ENCODE measurements at places on chromosomes 2 and 18.

- DNase-seq = no peak
Observed at GRCh38 chr18:57904535-57904934, 101.4 kb upstream of the ATP8B1 start.

- DNase-seq = no peak
Observed at GRCh38 chr2:126826491-126826890, 72.2 kb upstream of the TEX51 start.

DNA sequence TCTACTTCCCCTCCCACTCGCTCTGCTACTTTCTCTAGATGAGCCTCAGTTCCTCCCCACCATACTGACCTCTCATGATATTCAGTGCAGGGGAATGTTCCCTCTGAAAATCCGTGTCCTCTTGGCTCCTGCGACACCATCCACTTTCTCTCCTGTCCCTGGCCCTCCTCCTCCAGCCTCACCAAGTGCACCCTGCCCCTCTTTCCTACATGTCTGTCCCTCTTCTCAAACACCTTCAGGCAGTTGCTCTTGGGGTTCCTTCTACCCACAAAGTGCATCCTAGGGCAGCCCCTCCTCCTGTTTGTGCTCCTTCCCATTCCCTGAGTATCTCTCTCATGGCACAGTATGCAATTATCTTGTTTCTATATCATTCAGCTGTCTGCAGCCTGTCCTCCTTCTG, 246.4 kb upstream of the RAB6C start:
- no peak for DNase-seq

GRCh38 chr2:11750422-11750821, 4.0 kb downstream of the LPIN1 start:
- peak; percentile 26 for DNase-seq

- no peak for DNase-seq
Observed at GRCh38 chr2:158366342-158366741, 90.2 kb downstream of the CCDC148 start.

DNA sequence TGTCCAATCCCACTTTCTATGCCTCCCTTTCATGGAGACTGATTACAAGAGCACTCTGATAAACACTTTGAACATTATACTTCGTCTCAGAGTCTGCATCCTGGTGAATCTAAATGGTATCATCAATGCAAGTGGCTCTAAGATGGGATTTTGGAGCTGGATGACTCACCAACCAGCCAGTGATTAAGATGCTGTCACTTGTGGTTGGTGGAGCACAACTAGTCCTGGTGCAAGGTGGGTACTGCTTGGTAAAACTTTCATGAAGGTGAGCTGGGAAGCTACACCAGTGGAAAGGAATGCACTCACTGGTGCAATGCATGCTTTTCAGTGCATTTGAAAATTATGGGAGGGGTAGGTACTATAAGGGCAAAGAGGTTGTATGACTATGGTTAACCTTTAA, 137.7 kb upstream of the TRIB2 start:
- no peak for DNase-seq

- DNase-seq = no peak
Observed at GRCh38 chr2:36453652-36454051, 98.1 kb downstream of the CRIM1 start.

- peak; percentile 20 for DNase-seq
Observed at GRCh38 chr18:1663879-1664705, 759.4 kb downstream of the ADCYAP1 start.

DNA sequence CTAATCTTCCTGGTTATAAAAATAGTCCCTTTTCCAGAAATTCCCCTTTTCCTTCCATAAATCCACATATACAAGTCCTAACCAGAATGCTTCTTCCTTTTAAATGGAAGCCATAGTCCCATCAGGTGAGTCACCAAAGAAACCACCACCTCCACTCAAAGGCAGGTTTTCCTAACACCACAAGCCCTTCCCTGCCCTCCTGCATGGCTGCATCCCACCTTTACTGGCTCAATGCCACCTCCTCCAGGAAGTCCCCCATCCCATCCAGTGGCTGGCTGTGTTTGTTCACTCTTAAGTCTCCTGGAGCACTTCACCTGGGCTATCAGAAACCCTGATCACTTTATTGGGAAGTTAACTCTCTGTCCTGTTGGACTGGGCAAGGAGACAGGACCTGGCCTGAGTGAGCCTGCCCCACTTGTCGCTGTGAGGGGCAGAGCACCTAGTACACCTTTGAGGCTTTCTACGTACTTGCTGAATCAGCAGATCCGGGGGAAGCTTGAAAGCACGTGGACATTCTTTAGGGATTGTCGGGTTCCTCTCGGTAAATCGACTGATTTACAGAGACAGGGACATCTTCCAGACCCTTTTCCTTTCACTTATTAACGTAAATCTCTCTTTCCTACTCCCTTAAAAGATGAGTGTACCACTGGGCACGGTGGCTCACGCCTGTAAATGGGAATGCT, 71.0 kb downstream of the NGEF start:
- no peak for DNase-seq

DNA sequence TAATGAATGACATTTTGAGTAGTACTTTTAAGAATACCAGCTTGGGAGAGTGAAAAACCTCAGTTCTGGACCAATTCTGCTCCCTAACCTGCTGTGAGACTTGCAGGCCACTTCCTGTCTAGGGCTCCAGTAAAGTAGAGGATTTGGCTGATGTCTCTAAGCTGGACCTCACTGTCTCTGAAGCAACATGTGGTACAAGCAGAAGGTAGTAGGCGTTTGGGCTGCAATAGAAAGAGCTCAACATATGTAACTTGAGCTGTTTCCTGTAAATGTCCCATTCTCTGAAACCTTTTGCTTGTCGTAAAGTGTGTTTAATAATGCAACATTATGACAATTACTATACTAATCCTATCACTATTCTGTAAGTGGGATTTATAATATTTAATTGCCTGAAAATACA, 213.1 kb downstream of the MYO3B start:
- DNase-seq = no peak

DNA sequence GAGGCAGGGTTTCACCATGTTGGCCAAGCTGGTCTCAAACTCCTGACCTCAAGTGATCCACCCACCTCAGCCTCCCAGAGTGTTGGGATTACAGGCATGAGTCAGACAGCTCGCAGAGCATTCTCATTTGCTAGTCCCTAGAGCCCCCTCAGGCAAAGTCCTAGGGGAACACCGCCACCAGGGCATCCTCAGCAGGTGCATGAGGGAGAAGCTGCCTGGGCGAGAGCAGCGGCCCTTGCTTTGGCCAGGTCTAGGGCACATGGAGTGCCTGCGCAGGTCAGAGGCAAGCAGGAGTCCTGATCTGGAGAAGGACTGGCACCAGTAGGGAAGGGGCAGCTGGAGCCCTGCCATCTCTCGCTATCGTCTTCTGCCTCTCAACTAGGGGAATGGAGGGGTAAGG, 32.4 kb downstream of the NGEF start:
- DNase-seq = no peak

- peak; percentile 51 for DNase-seq
Observed at GRCh38 chr2:68709421-68709911, 25.1 kb upstream of the ARHGAP25 start.

- DNase-seq = no peak
Observed at GRCh38 chr2:121253021-121253673, 31.9 kb downstream of the TFCP2L1 start.

DNA sequence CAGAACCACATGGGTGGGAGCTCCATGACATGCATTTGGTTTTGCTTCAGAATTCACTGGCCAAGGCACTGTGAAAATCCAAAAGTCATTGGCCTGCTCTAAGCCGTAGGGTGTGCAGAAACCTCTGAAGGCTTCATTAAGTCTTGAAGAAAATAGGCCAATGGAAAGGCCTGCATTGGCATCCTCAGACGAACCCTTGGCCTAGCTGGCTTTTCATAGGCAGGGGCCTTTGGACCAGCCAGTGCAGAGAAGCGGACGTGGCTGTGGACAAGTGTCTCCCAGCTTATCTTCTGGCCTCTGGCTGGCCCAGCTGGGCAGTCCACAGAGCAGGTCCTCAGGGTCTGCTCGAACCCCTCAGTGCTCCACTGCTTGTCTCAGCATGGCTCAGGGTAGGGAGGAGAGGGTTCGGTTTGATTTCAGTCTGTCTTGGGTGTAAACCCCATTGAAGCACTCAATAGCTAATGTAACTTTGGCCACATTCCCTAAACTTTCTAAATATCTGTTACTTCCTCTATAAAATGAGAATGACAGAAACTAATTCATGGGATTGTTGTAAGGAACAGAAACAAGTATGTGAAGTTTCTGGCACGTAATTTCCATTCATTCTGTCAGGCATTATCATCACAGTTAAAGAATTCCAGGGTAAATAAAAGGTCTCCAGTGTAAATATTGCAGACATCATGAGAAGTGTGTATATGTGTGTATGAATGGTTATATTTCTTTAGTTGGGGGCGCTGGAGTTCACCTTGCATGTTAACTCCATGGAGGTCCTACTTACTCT, 125.5 kb downstream of the TFCP2L1 start:
- DNase-seq = no peak

- DNase-seq = no peak
Observed at GRCh38 chr18:8948011-8948410, 154.5 kb upstream of the NDUFV2 start.

DNA sequence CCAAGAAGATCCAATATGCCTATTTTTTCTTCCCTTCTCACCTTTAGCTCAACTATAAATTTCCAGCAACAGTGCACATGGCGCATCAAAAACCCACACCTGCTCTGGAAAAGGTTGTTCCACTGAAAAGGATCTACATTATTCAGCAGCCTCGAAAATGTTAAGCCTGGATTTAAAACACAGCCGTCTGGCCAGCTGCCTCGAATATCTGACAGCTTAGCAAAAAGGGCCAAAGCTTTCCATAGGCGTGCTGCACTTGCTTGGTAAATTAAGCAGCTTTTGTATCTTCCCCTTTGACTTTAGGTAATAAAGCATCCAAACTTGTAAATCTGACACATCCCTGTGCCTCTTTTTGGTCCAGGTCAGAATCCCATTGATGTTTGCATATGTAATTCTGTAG, 20.5 kb downstream of the DAPL1 start:
- DNase-seq = no peak

- DNase-seq = no peak
Observed at GRCh38 chr2:99380376-99381010, 43.3 kb downstream of the EIF5B start.

- no peak for DNase-seq
Observed at GRCh38 chr2:155256803-155257202, 558.3 kb downstream of the KCNJ3 start.

GRCh38 chr2:73020657-73021370, 50.7 kb downstream of the SFXN5 start:
- no peak for DNase-seq

DNA sequence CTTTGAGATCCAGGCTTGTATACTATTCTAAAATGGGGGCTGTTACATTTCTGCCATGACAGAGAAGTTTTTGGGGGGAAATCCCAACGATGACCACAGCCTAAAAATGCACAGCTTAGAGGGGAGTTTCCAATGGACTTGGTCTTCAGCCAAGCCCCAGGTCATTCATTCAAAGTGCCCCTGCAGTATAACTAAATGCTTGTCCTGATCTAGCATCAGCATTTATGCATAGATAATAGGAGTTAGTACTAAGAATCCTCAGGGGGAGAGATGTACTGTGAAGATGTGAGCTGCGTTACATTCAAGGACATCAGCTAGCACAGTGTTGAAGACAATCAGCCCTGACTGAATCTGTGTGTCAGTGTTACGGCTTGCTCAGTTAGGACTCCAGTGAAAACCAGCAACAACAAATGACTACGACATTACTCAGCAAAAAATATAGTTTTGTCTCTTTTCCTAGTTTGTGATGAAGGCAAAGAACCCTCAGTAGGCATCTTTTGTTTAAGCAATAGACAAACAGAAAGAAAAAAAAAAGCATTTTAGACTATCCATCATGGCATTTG, 160.9 kb downstream of the ZEB2 start:
- DNase-seq = no peak

DNA sequence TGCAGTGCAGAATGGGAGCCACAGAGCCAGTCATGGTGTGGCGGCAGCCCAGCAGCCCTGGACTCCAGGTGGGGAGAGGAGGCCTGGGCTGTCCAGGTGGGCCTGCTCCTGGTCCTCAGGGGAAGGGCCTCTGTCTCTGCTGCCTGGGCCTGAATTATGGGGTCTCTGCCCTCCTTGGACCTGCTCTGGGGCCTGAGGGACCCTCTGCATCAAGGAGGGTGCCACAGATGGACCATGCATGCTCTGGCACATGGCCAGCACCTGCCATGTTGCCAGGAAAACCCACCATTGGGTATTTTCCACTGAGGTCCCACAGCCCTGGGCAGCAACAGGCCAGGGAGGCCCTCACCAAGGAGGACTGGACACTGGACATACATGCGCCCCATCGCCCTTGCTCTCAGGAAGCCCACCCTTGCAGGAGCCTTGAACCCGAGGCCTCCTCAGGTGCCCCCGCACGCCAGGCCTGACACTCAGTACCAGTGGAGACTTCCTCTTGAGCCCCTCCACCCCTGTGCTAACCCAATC, 107.1 kb downstream of the NDUFA10 start:
- no peak for DNase-seq

- DNase-seq = no peak
Observed at GRCh38 chr2:212197776-212198175, 340.8 kb downstream of the ERBB4 start.

- DNase-seq = no peak
Observed at GRCh38 chr2:27651056-27651455, 12.4 kb downstream of the SUPT7L start.

DNA sequence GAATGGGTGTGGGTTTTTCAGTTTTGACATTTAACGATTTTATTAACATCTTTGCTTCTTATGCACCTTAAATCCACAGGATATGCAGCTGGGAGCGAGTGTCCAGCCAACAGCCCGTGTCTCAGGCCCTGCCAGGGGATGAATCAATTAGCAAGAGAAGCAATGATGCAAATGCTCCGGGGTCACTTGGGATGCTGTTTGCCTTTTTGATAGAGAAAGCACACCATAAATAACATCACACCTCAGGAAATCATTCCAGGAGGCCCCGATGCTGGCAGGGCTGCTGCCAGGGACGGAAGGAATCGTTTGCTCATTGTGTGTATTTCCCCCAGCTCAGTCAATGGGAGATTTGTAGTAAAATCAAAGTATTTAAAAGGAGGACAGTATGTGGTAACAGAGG, 394.0 kb upstream of the HNRNPA3 start:
- no peak for DNase-seq

DNA sequence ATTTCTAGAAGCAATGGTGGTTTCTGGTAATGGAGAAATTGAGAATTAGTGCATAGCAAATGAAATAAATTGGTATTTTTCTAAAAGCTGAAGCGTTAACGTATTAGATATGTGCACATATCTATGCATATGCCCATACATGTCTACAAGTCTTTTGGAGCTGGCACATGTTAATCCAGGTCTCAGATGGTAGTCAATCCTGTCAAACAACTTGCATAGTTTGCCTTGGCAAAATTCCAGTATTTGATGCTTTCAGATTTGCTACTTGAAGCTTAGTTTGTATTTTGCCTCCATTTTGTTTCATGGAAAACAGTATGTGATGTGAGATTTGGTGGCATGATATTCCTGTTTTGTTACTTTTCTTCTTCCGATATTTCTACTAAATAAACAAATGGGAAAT, 304.6 kb downstream of the PARD3B start:
- DNase-seq = peak; percentile 30
